ENCODE measurements at places on chromosomes 6 and 20.

GRCh38 chr6:156703719-156704118 is 73.5 kb upstream of the ARID1B start:
- DNase-seq: no peak

GRCh38 chr6:165986914-165987482 is 180.7 kb downstream of the TBXT start:
- DNase-seq: no peak

DNA sequence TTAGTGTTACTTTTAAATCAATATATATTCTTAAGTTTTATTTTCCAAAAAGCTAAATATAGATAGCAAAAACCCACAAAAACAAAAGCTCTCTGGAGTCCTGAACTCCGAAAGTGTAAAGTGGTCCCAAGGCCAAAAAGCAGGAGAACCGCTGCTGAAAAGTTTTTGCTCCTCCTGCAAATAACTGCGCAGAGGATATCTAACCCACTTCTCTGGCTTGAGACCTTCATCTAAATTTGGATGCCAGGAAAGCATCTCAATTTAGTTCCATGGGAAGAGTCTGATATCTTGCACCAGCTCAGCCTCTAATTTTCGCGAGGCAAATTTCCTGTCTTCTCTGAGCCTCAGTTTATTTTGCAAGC is 523 bp downstream of the MRPS10 start:
- DNase-seq: no peak

DNA sequence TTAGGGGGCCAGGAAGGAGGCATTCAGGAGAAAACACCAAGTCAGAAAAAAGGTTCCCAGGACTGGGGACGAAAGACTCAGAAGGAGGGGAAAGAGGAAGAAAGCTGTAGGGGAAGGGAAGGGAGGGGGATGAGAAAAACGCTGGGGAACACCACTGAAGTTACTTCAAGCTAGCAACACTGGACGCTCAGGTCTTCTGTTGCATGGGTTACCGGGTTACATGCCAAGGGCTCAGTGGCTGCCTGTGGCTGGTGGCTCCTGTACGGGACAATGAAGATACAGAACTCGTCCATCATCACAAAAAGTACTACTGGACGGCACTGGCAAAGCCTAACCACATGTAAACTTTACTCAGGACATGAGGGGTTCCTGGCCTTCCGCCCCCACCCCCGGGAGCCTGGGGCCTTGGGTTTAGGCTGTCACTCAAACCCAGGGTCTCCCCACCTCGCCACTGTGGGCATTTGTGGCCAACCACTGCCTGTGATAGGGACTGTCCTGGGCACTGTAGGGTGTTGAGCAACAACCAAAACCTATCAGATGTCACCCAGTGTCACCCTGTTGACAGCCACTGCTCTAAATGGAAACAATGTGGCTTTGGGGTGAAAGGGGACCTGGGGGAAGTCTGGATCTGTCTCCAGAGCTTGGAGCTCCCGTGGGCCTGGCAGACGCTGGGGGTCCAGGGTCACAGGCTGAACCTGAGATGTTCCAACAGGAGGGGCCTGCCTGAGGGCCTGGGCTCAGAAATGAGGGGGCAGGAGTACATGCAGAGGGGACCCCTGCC is 40.3 kb upstream of the CD93 start:
- DNase-seq: no peak

DNA sequence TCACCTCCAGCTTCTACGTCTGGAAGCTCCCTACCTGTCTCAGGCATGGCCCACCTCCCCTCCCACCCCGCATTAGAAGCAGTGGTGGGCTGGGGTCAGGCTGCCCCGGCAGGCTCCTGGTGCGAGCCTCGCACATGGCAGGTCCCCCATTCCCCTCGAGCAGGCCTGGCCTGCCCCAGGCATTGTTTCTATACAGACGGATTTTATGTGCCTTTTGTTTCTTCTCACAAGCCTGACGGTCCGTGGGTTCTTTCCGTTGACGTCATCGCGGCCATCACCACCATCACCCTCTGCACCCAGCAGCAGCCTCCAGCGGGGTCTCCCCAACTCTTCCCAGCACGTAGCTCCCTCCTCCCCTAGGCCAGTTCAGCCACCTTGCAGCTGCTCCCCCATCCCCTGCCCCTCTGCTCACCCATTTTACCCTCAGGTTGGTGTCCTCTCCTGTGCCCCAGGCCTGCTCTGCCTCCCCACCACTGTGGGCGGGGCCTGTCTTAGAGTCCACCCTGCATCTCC is 4.6 kb downstream of the CST7 start:
- no peak for DNase-seq

- DNase-seq: no peak
Measured at GRCh38 chr6:47603995-47604394, 94.4 kb upstream of the ADGRF4 start.

DNA sequence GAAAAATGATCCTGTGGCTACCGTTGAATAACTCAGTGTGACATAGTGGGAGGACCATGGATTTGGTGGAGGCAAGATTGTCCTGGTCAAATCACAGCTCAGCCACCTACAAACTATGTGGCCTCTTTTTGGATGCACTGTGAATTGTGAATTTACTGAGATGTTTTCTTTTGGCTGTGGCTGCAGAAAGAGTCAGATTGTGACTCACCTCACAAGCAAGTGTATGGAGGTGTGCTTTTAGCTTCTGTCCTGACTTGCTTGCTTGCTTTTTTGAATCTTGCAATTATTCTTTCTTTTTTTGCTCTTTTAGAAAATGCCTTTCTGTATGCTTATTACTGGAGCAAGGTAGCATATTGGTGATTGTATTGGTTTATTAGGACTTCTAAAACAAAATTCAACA is 122.9 kb upstream of the FOXO3 start:
- no peak for DNase-seq

Measured in NCI-H2107 (cell line).